ENCODE measurements at places on chromosomes 4 and X.

DNA sequence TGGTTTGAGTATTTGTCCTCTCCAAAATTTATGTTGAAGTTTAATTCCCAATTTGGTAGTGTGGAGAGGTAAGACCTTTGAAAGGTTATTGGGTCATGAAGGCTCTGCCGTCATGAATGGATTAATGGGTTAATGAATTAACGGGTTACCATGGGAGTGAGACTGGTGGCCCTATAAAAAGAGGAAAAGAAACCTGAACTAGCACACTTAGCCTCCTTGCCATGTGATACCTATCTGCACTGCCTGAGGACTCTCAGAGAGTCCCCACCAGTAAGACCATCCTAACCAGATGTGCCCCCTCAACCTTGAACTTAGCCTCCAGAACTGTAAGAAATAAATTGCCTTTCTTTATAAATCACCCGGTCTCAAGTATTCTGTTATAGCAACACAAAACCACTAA is 39.3 kb downstream of the PAGE1 start:
- DNase-seq: no peak

DNA sequence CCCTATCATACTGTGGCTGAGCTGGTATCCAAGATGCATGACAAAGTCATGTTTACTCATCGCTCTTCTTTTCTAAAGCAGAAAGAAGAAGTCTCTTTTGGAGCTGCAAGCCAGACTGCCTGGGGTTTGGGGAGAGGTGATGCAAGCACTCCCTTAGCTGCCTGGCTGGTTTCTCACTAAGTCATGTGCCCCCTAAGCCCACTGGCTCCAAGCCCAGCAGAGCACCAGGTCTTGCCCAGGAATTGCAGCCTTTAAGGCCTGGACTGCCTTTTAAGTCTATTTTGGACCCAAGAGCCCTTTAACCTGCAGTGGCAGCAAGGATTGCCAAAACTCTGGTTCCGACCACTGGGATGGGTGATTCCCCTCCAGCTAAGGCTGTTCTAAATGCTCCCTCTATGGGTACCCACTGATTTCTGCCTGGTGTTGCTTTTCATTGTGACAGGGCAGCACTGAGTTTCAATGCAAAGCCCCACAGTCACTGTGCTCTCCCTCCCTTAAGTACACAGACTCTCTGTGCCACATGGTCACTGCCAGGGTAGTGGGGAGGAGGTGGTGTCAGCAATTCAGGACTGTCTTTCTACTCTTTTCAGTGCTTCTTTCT is 548.6 kb downstream of the TLL1 start:
- no peak for DNase-seq

DNA sequence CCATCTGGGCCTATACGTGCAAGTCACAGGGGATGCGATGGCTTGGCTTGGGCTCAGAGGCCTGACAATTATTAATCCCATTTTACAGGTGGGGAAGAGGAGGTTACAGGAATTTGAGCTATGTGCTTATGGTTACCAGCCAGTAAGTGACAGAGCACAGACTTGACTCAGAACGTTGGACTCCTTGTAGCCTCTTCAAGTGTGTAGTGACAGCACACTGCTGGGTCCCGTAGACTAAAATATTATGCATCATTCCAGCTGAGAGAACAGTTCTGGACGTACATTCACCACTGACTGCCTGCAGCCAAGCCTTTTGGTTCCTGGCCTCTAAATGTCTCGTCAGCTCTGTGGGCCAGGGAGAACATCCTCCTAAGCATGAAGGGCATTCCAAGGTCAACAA is 314.5 kb downstream of the GPAT3 start:
- no peak for DNase-seq

DNA sequence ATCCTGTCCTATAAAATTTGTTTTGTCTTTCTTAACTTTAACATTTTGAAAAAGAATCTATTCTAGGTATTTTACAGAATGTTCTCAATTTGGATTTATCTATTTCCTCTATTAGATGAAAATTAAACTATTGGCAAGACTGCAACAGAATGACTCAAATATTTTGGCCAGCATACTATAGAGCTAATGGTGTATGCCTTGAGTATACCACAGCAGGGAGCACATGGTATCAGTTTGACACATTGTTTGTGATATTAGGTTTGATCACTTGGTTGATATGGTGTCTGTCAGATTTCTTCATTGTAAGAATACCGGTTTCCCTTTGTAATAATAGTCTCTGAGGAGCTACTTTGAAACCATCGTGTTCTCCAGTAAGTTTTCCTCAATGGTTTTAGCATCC is 87.8 kb upstream of the NPNT start:
- DNase-seq: no peak

- no peak for DNase-seq
Measured at GRCh38 chr4:108830509-108831244, 67.8 kb upstream of the ETNPPL start.
